ENCODE measurements at places on chromosomes 7 and 10.
A peak's percentile ranks its signal among the peaks of the same experiment; 100 is the strongest.

GRCh38 chr7:16978358-16979244 lies 96.8 kb upstream of the AGR3 start:
- DNase-seq = no peak

GRCh38 chr7:32941681-32942414 lies 15.4 kb upstream of the FKBP9 start:
- DNase-seq = no peak

- DNase-seq = peak; percentile 55
Observed at GRCh38 chr10:683448-684071, 5.9 kb downstream of the DIP2C start.

DNA sequence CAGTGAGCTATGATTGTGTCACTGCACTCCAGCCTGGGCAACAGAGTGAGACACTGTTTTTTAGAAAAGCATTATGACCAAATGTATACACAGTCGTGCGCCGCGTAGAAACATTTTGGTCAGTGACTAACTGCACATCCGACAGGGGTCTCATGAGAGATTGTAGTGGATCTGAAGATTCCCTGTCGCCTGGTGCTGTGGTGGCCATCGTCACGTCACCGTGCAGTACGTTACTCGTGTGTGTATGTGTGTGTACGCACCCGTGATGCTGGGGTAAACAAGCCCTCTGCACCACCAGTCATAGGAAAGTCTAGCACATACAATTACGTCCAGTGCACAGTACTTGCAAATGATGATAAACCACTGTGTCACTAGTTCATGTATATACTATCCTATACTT lies 109.4 kb downstream of the ELFN1 start:
- no peak for DNase-seq

GRCh38 chr7:24722386-24723177 lies 34.7 kb downstream of the GSDME start:
- DNase-seq = no peak

DNA sequence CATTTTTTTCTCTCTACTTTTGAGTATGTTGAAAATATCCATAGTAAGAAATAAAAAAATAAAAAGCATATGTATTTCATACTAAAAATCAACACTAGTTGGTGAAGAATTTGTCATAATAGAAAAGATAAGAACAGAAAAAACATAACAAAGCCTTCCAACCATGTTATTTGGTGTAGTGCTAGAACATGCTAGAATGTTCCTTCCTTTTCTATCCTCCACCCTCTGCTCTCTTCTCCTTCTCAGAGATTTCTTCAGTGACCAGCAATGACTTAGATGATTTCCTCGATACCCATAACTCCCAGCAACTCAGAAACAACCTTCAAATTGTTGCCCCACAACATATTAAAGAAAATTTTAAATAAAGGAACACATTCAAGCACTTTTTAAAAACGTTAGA lies 2.6 kb downstream of the ZC3HAV1 start:
- DNase-seq = no peak

GRCh38 chr7:50141854-50142253 lies 48.8 kb upstream of the ZPBP start:
- DNase-seq = no peak

DNA sequence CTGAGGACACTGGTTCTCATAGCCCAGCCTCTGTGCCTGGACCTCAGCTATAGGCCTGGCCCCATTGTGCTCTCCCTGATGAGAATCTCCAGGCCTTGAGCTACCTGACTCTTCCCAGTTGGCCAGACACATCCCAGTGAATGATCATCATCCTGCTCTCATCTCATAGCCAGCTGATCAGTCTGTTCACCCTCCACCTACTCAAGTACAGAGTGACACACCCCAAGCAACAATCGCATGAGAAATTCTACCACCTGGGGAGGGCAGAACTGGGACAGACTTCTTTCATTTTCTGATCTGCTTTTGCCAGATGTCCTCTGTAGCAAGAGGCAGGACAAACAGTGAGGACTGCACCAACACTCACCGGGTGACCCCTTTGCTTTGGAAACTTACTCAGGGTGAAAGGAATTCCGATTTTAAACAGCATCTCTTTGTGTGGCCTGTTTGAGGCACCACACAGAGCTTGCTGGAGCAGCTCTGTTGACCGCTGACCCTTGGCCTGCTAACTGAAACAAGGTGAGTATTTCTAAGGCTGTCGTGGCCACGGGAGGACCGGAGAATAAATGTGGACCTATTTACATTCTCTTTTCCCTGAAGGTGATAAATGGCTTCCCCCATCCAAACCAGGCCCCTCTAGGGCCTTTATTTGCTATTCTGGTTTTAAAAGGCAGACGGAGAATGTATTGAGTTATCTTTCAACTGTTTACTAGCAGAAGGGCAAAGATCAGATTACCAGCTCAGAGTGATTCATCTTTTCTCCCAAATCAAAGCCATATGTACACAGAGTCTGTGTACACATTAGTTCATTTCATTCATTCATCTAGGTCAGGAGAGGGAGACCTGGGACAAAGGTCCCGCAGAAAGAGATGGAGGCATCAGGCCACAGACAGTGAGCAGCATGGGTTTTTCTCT lies 181.4 kb upstream of the TNS3 start:
- DNase-seq = no peak

DNA sequence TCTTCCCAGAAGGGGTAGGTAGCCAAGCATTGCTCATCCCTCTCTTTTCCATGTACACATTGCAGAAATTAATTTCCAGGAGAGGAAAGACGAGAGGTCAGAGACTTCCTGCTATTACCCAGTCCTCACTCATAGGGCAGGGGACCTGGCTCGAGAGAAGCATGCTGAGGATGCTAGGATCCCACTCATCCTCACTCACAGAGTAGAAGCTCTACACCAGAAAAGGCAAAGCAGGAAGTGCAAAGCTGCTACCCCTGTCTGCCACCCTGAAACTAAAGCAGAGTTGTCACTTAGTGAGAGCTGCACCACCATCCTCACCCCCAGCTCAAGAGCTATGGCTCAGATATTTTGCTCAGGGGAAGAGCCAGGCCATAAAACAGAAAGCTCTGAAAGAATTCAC lies 9.9 kb downstream of the OR9A2 start:
- no peak for DNase-seq

- peak; percentile 100 for DNase-seq
Observed at GRCh38 chr10:93437086-93437945, 44.8 kb downstream of the MYOF start.

GRCh38 chr10:7317786-7318446 lies 92.9 kb downstream of the SFMBT2 start:
- no peak for DNase-seq

- DNase-seq = no peak
Observed at GRCh38 chr10:73644015-73644743, 2.9 kb upstream of the MYOZ1 start.

DNA sequence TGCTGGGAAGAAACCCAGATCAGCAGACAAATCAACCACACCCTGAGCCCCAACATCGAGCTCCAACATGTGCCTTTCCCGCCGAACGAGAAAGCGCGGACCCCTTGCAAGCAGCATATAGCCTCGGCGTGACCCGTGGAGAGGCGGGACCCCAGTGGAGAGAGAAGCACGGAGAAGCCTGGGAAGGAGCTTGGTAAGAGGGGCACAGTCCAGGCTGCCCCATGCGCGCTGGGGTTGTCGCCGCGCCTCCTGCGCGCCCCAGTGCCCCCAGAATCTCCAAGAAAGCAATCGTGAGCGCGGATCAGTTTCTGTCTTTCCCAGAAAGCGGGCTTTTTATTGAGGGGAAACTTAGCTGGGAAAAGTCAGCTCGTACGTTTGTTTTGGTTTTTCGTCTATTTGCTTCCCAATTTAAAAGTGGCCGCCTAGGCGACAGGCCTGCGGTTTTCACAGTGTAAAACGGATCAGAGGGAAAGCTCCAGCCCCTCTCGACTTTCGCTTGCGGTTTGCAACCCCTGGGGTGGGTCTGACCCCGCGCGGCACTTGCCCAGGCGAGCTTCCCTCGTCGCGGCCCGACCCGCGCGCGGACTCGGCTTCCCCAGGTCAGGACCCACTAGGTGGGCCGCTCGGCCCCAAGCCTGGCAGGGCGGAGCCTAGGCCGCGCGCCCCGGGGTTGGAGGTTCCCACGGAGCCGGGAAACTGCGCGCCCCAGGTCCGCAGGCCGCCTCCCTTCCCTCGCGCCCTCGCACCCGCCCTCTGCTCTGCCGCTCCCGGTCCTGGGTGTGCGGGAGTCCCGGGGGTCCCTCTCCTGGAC lies 31.1 kb downstream of the SKIDA1 start:
- no peak for DNase-seq

DNA sequence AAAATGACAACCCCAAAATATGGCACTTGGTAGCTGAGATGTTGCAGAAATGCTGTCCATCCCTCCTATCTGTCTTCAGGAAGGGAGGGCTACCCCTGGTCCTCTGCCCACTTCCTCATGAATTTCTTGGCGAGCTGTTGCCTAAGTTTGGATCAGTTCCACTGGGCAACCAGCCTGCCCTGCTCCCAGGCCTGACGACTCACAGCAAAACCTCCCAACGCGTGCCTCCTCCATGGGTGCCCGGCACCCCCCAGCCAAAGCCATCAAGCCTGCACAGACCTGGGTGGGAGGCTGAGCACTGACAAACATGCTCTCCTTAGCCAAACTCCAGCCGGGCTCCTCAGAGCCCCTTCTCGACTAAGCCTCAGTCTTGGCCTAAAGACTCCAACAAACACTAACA lies 8.9 kb downstream of the VSTM4 start:
- no peak for DNase-seq

- DNase-seq = no peak
Observed at GRCh38 chr7:32347244-32347828, 142.8 kb downstream of the LSM5 start.

GRCh38 chr7:117014673-117015133 lies 61.4 kb downstream of the ST7 start:
- DNase-seq = no peak

DNA sequence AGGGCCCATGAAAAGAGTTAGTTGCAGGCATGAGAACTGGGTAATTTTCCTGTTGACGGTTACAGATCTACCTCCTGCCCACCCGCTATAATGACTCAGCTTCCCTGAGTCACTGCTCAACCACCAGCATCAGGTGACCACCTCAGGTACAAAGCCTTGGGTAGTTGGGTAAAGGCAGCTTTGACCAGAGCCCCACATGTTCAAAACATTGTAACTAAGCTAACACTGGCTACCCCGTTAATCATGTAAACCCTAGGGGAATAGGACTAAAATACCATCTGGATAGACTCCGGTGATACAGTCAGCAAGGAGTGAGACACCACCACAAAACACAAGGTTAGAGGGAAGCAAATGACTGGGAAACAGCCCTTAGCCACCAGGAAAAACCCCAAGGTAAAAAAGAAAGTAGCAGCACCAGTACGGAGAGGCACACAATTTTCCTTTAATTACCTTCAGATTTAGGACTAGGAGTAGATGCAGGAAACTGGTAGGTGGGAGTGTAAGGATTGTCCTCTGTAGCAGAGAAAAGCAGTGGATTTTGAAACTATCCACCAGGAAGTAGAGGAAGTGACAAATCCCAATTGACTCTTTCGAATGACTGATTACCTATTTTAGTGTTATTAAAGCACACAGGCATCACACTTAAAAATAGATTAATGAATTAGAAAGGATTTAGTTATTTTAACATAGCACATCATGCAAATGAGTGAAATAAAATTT lies 103.5 kb upstream of the PDLIM1 start:
- DNase-seq = no peak

DNA sequence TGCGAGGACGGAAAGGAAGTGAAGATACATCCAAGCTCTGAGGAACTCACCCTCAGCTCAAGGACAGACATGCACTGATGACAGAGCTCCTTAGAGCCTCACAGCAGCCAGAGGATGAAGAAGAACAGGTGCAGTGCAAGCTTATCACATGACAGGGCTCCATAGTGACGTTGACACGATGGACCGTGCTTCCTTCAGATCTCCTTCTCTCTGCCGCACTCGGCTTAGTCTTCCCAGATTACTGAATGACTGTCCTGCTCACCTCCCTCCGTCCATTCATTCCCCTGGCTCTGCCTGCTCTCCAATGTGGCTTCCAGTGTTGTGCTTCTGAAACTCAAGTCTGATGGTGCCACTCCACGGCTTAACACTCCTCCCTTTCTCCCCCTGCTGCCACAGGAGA lies 161.5 kb upstream of the PFKP start:
- no peak for DNase-seq

DNA sequence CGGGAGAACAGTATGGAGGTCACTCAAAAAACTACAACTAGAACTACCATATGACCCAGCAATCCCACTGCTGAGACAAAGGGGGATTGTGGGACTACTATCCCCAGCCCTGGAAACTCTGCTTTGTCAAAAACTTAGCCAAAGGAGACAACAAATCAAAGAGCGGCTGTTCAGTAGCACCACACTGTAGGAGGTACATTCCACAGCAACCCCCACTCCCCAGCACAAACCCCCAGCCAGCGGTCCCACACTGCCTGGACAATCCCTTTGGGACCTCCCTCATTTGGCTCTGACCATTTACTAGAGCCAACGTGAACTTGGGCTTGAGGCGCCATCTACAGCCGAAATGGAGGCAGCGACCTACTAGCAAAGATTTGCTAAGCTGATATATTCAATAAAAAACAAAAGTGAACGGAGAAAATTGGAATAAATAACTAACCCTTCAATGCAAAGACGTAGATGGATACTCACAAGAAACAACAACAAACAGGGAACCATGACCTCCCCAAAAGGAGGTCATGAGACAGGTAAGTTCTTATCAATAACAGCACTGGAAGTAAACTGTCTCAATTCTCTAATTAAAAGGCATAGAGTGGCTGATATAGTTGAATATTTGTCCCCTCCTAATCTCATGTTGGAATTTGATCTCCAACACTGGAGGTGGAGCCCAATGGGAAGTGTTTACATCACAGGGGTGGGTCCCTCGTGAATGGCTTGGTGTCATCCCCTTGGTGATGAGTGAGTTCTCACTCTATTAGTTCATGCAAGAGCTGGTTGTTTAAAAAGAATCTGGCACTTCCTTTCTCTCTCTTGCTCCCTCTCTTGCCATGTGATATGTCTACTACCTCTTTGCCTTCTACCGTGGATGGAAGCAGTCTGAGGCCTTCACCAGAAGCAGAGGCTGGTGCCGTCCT lies 119.0 kb upstream of the KCNMA1 start:
- DNase-seq = peak; percentile 24

GRCh38 chr7:27219821-27220220 lies 19.9 kb upstream of the HOXA13 start:
- no peak for DNase-seq

- DNase-seq = no peak
Observed at GRCh38 chr10:62068464-62068863, 167.0 kb downstream of the ARID5B start.

DNA sequence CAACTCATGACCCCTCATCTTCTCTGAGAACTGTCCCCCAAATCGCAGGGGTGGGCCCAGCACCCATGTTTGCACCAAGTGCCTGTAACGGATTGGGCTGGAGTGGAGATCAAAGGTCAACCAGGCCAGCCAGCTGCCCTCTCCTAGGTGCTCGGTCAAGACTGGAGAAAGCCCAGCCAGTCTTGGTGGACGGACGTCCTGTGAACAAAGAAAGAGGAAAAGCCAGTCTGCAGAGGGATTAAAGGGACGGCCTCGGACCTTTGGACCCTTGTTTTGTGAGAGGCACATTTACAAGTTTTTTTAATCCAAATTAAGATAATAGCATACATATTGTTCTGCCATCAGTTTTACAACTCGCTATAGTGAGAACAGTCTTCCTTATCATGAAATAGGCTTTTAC lies 31.7 kb upstream of the GALNTL5 start:
- no peak for DNase-seq

- no peak for DNase-seq
Observed at GRCh38 chr7:2473496-2474180, 2.6 kb downstream of the GRIFIN start.
